Stomach (tissue), 19 donors: ENCODE measurements at places on chromosomes 5 and 9. TPM values are rescaled to one million over a fixed set of nuclear protein-coding genes. Genes with fewer than 3 reads are reported as not detected.

The KIF20A gene
- not detected for total RNA-seq

GRCh38 chr9:86181379-86182315 is 77.8 kb downstream of the C9orf153 start:
- no peak for DNase-seq

The BAAT gene
- total RNA-seq: 0.55 TPM

DNA sequence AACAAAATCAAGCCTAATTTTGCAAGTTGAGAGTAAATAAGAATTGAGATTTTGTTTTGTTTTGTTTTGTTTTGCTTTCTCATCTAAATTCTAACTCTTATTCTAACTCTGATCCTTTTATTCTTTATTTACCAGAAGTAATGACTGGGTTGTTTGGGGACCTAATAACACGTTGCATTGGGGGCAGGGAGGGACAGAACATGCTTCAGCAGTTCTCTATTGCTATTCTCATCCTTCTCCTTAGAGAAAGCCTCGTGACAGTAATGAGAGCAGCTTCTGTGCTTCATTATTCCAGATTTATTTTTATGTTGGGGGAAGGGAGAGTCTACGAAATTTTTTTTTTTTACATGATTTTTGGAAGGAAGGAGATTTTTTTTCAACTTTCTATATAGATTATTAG is 21.1 kb downstream of the CPEB4 start:
- no peak for DNase-seq

DNA sequence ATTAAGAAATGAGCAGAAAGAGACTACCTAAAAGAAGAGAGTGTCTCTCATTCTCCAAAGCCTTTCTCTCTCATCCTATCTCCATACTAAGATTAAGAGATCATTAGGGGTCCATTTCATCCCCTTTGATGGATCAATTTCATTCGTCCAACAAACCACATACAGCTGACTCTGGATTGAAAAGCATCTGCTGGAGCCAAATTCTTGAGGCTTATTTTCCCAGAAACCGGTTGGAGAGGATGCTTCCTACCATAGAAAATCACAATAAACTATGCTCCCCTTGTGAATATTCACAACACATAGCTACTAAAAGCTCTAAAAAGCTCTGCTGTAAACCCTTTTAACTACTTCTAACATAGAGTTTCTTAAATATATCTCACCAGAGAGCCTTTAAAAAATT is 755.0 kb upstream of the ZNF608 start:
- DNase-seq: no peak

DNA sequence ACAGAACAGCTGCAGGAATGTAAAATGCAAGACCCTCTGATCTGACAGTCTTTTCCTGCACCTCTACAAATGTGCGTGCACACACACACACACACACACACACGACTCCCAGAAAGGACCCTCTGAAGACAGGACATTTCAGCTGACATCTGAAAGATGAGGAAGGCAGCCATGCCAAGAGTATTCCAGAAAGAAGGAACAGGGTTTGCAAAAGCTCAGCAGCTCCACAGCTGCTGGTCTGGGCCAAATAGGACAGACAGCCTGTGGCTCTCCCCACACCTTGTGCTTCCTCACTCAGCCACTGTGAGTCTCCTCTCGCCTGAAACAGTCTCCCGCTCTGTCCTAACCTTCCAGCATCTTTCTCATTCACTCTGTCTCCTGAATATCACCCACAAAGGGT is 189.0 kb downstream of the PALM2AKAP2 start:
- no peak for DNase-seq

The MLANA gene
- total RNA-seq: not detected

DNA sequence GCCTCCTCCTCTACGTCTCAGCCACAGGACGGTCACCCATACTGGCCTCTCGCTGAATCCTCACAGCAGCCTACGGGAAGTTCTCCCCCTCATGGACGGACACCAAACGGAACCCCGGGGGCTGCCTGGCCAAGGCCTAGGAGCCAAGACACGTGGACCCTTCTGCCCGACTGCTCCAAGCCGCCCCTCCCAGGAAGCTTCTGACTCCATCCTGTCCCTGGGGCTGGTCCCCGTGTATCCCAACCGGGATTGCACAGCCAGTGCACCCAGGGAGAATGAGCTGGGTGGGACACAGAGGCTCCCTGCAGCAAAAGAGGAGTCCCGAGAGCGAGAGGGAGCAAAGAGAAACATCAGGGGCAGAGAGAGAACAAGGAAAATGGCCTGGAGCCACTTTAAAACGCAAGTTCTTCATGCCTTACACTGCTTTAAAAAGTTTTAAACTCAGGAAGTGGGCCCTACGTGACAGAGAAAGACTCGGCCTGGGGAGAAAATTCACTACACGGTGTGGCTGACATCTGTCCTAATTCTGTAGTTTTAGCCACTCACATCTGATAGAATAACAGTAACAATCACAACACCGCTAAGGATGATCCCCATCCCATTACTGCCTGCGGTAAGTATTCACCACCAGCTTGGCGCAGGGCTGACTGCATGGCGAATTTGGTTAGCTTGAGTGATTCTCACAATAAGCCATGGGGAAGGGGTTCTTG is 3.0 kb downstream of the FAM78A start:
- DNase-seq: no peak

DNA sequence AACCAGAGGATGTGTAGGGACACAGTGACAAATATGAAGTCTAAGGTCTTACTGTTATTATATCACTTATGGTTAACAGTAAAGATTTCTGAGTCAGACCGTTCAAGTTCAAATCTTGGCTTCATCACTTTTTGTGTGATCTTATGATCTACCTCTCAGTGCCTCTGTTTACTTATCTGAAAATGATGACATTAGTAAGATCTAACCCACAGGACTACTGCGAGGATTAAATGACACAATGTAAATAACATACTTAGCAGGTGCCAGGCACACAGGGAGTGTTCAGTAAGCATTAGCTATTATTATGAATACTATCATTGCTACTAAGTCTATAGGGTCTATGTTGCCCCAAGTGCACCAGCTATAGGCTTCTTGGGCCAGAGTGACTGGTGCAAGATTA is 2.0 kb downstream of the IRF1 start:
- no peak for DNase-seq

The HIGD2A gene
- total RNA-seq: 118 TPM

- peak; percentile 92 for DNase-seq
Observed at GRCh38 chr5:132227485-132228240, at the start of gene P4HA2. TSS of gene P4HA2 (minus strand) at chr5:132227853. CDS start at chr5:132218626, 9,227 bp downstream.

DNA sequence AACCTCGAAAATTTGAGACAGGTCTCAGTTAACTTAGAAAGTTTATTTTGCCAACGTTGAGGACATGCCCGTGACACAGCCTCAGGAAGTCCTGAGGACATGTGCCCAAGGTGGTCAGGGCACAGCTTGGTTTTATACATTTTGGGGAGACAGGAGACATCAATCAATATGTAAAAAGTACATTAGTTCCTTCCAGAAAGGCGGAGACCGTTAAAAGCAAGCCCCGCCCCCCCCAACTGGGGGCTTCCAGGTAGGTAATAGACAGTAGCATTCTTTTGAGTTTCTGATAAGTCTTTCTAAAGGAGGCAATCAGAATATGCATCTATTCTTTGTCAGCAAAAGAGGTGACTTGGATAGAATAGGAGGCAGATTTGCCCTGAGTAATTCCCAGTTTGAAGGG is 599 bp upstream of the MOCS2 start:
- DNase-seq: no peak
